Mesothelial cell of epicardium (in vitro differentiated cells): ENCODE measurements at places on chromosomes 6 and 20.
A peak's percentile ranks its signal among the peaks of the same experiment; 100 is the strongest.

DNA sequence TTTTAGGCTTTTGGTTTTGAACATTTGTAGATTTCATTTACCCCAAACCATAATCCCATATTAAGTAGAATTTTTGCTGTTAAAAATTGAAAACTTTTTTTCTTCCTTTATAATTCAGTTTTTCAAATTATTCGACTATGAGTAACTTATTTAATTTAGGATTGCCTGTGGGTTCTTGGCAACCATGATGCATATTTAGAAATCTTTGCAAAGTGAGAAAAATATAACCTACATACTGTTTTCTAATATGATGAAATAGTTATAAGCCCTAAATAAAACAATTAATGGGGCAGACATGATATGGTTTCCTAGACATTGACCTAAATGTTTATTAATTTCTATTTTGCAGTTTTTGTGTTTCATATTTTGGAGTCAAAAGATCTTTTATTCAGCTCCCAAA is 23.6 kb downstream of the NEDD9 start:
- DNase-seq: no peak

DNA sequence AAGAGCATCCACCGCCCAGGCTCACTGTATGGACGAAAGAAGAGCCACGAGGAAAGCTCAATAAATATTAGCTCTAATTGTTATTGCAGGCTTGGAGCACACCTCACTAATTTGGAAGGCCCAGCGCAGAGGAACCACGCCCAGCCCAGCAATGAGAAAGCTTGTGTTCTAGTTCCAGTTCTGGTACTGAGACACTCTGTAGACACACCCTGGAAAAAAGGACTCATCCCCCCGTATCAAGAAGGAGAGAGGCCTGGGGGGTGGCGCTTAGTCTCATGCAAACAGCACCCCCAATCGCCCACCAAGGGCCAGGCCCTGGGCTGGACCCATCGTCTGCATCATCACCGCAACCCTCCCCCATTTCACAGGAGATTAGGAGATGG is 156.9 kb downstream of the BMP7 start:
- no peak for DNase-seq

DNA sequence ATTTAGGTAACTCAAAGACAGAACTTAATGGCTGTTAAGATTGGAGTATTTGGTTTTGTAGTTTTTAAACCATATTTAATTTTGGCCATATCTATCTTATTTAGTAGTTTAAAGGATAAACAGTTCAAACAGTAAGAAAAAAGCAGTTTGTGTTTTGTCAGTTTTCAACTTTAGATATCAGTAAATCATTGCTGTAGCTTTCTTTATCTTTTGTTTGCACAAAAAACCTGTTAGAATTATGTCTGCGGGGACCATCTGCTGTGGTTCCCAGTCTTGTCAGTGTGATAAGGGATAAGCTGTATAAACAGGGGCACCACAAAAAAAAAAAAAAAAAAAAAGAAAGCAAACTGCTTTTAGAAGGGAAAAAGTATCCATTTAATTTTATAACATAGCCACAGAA is 40.9 kb downstream of the CDKAL1 start:
- DNase-seq: no peak

- DNase-seq: no peak
These were observed 219.2 kb downstream of the C6orf118 start for GRCh38 chr6:165090242-165090641.

DNA sequence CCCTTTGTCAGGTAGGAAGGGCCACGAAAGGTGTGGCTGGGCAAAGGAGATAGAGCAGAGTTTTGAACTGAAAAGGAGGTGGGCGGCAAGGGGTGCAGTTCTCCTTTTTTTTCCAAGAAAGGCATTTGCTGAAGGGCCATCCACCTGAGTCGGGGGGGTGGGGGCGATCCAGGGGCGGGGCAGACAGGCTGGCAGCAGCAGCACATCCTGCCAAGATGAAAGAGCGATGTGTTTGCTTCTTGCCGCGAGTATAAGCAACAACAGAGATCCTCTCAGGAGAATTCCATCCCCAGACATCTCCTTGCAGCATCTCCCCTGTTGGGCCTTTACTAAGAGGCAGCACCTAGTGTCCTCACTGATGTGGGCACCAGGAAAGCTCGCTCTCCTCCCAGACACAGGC is 516.5 kb downstream of the CD83 start:
- no peak for DNase-seq

DNA sequence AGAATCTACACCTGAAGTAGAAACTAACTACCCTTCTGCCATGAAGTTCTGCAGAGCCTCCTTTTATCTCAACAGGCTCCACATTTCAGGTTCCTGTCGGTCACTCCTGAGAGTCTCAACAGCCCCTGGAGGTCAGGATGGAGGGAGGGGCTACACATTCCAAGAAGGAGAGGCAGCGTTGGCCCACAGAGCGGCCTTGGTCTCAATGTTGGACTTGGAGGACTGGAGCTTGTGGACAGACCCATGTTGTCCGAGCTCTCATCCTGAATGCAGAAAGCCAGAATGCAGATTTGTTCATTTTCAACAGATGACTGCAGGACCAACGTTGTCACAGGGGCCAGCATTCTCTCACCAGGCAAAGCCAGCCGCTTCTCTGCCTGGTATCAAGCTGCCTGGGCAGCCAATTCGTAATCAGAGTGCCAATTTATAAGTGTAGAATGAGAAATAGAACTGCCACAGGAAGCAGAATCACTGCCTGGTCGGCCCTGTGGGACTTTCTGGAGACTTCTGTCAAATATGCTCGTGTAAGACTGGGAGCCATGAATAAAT is 212.5 kb upstream of the SNX9 start:
- no peak for DNase-seq

- DNase-seq: peak; percentile 74
These were observed 16.8 kb upstream of the ARFGEF2 start for GRCh38 chr20:48904566-48905296.

DNA sequence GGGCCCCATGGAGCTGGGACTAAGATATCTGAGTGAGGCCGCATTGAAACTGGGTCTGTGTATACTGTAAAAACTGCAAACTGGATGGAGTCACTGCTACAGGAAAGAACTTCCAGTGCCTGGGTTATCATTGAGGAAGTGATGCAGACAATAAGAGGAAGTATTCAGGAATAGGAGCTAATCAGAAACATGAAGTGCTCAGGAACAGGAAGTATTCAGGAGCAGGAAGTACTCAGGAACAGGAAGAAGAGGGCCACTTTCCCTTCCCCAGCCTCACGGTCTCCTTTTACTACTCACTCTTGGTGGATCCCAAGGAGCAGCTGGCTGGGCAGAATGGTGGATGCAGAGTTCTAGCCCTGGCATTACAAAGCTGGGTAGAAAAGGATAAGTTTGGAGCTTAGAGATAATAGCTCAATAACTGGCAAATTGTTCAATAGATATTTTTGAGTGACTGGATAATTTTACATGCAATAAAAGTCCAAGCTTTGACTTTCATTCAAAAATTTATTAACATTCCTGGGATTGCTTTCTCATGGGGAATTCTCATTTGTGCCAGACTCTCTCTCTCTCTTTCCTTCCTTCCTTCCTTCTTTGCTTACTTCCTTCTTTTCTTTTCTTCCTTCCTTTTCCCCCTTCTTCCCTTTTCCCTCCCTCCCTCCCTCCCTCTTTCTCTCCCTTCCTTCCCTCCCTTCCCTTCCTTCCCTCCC is 82.2 kb upstream of the PAX1 start:
- DNase-seq: no peak

DNA sequence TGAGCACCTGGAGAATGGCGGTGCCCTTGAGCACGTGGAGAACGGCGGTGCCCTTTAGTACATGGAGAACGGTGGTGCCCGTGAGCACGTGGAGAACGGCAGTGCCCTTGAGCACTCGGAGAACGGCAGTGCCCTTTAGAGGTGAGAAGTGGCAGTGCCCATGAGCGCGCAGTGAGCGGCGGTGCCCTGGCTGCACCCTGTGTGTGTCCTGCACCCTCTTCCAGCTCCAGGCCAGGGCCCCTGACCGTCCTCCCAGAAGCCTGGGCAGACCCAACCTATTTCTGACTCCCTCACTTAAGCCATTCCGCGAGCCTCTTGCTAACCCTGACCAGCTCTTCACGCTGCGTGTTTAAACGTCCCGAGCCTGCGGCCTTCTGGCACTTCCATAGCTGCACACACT is 151.3 kb downstream of the DLL1 start:
- no peak for DNase-seq

DNA sequence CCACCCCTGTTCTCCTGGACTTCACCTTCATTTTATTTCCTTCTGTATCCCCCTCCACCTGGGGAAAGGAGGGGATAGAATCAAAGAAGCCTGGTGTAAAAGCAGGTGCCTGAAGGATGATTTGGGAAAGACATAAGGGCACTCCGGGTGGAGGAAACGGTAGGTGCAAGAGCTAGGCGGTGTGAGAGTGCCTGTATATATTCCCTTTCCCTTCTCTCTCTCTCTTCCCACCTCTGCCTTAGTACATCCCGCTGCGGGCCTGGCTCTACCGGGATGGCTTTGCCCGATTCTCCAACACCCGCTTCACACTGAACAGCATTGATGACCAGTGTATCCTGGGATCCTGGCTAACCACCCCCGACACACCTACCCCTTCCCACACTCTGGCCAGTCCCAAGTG is 26.2 kb downstream of the PDRG1 start:
- no peak for DNase-seq

DNA sequence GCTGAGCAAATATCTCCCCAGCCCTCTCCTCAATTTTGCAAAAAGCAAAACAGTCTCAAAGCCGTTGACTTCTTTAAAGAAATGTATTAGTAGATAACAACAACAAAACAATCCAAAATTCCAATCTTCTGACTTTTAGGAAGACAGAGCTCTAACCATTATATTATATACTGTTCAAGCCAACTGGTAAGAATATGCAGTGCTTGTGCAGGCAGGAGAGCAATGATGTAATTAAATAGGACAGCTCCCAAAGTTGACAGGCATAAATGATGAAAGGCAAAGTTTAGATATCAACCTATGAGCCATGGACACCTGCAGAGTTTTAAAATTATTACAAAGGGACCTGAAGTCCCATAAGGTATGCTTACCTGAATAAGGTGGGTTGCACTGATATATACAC is 16.6 kb upstream of the CEP85L start:
- no peak for DNase-seq

- no peak for DNase-seq
These were observed 40.3 kb downstream of the PLCG1 start for GRCh38 chr20:41177636-41178035.

DNA sequence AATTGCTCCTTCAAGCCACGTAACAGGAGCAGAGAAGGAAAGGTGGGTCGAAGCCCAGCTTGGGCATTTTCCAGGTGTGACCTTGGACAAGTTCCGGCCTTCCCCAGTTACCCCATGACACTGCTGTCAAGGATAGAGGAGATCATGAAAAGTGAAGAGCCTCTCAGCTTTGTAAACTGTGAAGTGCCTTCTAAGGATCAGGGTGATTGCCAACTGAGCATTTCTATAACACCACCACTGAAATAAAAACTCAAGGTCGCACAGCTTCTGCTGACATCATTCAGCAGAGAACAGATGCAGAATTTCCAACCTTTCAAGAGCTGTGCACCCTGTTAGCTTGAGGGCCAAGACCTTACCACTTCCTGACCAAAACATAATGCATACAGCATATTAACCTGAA is 24.0 kb upstream of the ZMYND8 start:
- no peak for DNase-seq

DNA sequence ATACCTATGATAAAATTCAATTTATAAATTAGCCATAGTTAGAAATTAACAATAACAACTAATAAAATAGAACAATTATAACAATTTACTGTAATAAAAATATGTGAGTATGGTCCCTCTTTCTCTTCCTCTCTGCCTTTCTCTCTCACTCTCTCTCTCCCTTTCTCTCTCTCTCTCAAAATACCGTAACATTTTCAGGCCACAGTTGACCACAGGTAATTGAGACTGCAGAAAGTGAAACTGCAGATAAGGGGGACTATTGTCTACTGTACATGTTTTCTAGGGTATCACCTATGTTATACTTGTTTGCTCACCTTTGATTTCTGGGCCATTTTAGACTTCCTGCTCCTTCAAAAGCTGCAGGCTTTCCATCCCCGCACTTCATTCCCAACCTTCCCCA is 46.8 kb downstream of the LY86 start:
- no peak for DNase-seq
